ENCODE measurements at places on chromosomes 6 and 20.

- no peak for DNase-seq
These were observed 278.9 kb downstream of the CENPW start for GRCh38 chr6:126618639-126619343.

- peak; percentile 50 for DNase-seq
These were observed 764 bp downstream of the ZNF292 start for GRCh38 chr6:87155842-87156815.

GRCh38 chr20:23065266-23066201, 16.1 kb upstream of the THBD start:
- DNase-seq, result no peak

- DNase-seq, result no peak
These were observed 3.1 kb upstream of the TFAP2B start for GRCh38 chr6:50815436-50816114.

DNA sequence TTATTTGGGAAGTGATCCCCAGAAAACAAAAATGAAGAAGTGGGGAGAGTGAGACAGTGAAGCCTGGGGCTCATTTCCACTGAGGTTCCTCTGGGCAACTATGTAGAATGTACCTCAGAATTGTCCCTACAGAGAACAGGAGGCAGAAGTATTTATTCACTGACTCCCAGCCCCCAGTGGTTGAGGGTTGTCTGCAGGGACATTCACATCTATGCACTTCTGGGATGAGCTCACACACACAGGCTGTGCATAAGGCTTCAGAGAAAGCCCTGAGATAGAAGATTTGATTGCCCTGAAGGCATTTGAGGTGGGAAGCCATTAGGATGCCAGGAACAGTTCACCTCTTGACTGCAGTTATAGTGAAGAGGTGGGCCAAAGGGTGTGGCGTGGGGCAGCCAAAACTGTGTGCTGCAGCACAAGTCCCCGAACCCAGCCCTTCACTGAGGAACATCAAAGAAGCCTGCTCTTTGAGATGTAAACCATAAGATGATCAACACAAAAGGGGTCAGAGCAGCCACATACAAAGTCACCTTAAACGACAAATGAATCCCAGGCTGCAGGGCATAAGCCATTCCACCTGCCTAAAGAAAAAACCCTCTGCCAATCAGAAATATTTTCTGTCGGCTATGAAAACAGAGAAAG, 853.8 kb upstream of the FLRT3 start:
- no peak for DNase-seq

GRCh38 chr20:18694071-18694470, 106.2 kb downstream of the DTD1 start:
- no peak for DNase-seq
